BJ (cell line): ENCODE measurements at places on chromosomes 12 and 14. TPM values are rescaled to one million over a fixed set of nuclear protein-coding genes. Genes with fewer than 3 reads are reported as not detected.

RFLNA gene
- polyA plus RNA-seq = 0.05 TPM in 1 of 2 replicates, not detected in the other

OTX2 gene
- polyA plus RNA-seq = not detected in 2 replicates

GPR84 gene
- not detected in 2 replicates for polyA plus RNA-seq

FOXG1 gene
- polyA plus RNA-seq = 0.01 TPM in 1 of 2 replicates, not detected in the other

DNA sequence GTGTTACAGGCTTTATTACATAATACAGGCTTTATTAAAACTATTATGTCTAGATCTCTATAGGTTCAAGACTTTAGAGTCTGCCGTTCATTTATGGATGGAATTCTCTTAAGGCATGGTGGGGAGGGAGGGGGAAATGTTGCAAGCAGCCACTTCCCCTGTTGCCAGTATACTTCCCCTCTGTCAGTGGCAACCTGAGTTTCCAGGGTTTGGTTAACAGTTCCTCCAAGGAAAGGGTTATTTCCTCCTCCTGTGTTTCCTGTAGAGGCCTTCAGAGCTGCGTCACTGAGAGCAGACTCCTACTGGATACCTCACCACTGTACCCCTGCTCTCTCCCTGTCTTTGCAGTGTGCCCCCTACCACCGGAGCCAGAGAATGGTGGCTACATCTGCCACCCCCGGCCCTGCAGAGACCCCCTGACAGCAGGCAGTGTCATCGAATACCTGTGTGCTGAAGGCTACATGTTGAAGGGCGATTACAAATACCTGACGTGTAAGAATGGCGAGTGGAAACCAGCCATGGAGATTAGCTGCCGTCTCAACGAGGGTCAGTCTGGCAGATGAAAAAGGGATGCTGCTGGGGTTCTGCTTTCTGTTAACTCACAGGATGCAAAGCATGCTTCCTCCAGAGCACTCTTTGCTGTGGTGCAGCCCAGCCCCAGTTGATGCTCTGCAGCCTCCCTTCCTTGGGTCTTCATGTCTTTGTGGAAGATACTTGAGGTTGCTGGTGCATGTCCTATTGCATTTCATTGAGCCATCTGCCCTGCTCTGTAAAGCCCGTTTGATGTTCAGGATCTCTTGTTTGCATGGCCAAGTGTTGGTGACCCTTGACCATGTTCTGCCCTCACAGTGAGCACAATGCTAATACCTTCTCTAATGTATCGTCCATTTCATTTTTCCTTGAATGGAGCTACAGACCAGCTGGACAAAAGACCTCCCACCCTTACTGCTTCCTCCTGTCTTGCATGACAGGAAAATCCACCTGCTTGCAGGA, 63.6 kb upstream of the SRSF5 start:
- DNase-seq = no peak

GRCh38 chr12:11805043-11805442, 155.6 kb downstream of the ETV6 start:
- DNase-seq = no peak

GRCh38 chr12:119692997-119693396, 25.1 kb downstream of the PRKAB1 start:
- DNase-seq = peak; percentile 94

GRCh38 chr12:5453466-5453865, 21.6 kb downstream of the NTF3 start:
- no peak for DNase-seq

DNA sequence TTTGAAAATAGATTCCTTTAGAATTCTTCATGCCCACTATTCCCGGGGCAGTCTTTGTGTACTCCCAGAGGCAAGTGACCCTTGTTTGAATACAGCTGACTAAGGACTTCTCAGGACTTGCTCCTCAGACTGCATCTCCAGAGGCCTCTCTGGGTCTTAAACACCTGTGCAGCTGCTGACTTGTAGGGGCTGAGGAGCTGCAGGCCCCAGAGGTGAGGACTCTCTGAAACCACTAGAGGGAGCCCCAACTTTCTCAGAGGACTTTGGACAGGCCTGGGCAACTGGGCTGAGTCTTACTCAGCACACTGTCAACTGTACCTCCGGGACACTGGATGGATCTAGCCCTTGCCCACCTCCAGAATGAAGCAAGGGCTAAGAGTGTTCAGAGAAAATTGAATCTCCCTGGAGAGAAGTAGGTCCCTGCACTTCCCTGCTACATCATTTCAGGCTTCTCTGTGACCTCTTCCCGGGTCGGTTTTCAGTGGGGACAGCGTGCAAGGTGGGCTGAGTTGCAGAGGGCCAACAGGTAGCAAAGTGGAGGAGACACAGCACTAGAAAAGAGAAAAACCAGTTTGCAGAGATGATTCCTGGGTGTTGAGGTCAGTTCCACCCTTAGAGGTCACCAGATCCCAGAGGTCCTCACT, 164.6 kb downstream of the TMEM117 start:
- DNase-seq = no peak

- no peak for DNase-seq
Measured at GRCh38 chr12:104714369-104714768, 243.7 kb downstream of the SLC41A2 start.

DNA sequence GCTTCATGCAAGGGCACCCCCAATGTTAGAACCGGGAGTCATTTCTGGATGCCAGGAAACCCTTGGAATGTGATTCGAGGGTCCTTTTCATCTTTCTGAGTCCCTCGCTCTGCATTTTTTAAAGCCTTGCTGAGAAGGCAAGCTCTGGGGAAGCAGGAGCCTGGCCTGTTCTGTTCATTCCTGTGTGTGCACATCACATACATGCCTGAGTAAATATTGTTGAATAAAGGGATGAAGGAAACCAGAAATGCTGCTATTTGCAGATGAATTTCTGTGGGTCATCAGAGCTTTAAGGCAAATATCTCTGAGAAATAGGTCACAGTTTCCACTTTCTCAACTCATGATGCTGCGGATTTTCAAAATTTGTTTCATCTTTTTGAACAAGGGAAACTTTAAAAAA, 170.1 kb downstream of the PAH start:
- DNase-seq = no peak

GRCh38 chr14:85439696-85440328, 90.1 kb upstream of the FLRT2 start:
- DNase-seq = no peak

DNA sequence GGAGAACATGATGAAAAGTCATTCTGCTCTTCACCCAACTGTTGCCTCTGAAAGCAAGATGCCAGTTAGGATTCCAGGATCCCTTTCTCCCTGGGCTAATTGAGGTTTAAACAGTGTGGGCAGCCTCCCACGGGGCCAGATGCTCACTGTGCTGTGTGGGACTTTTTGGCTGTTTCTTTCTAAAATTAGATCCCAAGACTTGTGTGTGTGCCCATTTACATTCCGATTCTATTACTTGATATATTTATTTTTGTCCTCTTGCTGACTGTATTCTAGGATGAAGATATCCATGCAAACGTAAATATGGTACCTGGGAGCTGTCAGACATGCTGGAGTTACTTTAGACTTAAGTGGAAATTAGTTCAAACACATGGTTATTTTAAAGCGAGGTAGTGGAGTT, 6.2 kb downstream of the IFT43 start:
- DNase-seq = peak; percentile 31

GRCh38 chr12:106386813-106387535, 29.4 kb downstream of the POLR3B start:
- DNase-seq = no peak
